Activated CD4-positive, alpha-beta T cell treated with anti-CD3 and anti-CD28 coated beads for 1 hour (primary cell): ENCODE measurements at places on chromosomes 4 and X.

DNA sequence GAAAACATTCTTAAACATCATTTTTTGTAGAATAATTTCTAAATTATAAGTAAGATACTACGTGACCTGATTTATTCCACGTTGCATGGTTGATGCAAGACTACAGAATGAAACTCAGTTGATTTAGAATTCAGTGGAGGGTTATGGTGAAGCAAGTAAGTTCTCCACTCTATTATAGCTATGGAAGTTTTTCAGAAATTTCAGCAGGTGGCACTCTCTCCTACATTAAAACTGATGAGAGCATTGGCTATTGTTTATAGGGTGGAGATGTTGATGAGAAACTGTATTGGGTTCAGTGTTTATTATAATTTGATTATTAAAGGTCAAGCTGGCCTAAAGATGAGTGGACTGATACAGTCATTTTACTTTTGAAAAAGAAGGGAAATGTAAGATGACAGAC lies 88.0 kb downstream of the FNIP2 start:
- no peak for DNase-seq

GRCh38 chr4:84167093-84167492 lies 332.0 kb downstream of the NKX6-1 start:
- no peak for DNase-seq

- DNase-seq = no peak
Measured at GRCh38 chr4:94897023-94897422, 139.3 kb downstream of the BMPR1B start.

DNA sequence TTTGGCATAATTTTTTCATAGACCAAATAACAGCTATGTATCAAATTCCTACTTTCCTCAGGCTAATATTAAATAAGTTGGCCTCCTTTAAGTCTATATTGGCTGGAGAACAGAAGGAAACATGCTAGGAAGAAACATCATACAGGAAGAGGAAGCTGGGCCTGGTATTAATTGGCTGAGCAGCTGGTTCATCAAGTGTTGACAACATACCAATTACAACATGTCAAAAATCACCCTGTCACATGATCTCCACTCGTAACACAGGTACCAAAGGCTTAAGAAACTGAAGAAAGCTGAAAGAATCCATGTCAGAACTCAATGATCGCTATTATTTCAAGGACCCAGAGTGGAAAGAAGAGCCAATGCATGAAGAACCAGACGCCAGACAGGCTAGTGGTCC lies 10.5 kb downstream of the WDFY3 start:
- DNase-seq = no peak

DNA sequence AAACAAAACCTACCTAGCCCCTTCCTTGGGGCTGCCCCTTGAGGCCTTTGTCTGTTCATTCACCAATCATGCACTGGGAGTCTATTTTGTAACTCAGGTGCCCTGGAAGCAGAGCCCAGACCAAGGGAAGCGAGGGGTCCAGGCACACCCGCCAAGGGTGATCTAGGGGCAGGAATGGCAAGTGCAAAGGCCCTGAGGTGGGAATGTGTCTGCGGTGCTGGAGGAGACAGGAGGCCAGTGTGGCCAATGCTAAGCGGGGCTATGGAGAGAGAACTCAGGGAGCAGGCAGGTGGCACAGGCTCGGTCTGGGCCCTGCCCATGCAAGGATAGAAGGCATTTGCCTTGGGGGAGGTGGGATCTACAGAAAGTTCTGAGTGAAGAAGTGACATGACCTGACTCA lies 3.5 kb upstream of the SH3BP2 start:
- DNase-seq = no peak

- DNase-seq = no peak
Measured at GRCh38 chr4:99979872-99980271, 29.8 kb upstream of the H2AZ1 start.

DNA sequence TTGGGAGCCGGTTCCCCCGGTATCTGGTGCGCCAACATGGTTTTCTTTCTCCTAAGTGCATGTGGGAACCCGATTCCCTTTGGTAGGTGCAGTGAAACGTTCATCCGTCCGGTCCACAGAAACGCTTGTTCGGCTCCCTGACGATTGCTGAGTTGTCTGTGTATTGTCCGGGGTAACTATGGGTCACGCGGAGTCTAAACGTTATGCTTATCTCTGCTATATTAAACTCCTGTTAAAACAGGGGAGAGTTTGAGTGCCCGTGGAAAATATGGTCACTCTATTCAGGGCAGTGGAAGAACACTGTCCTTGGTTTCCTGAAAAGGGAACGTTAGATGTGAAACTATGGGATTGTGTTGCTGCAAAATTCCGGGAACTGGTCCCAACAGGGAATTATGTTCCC lies 32.4 kb upstream of the MGST2 start:
- no peak for DNase-seq

GRCh38 chr4:93983140-93983539 lies 154.6 kb downstream of the ATOH1 start:
- DNase-seq = no peak

- no peak for DNase-seq
Measured at GRCh38 chrX:133401536-133401935, 13.8 kb downstream of the GPC4 start.

DNA sequence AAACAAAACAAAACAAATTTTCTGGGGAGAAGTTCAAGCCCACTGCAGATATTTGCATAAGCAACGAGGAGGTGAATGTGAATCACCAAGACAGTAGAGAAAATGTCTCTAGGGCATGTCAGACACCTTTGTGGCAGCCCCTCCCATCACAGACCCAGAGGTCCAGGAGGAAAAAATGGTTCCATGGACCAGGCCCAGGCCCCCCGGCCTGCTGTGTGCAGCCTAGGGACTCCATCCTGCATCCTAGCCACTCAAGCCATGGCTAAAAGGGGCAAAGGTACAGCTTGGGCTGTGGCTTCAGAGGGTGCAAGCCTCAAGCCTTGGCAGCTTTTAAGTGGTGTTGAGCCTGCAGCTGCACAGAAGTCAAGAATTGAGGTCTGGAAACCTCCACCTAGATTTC lies 54.0 kb downstream of the LPAR4 start:
- no peak for DNase-seq
